ENCODE measurements at places on chromosomes 5 and 9.

GRCh38 chr5:107966201-107966600 is 295.5 kb upstream of the EFNA5 start:
- DNase-seq, result no peak

DNA sequence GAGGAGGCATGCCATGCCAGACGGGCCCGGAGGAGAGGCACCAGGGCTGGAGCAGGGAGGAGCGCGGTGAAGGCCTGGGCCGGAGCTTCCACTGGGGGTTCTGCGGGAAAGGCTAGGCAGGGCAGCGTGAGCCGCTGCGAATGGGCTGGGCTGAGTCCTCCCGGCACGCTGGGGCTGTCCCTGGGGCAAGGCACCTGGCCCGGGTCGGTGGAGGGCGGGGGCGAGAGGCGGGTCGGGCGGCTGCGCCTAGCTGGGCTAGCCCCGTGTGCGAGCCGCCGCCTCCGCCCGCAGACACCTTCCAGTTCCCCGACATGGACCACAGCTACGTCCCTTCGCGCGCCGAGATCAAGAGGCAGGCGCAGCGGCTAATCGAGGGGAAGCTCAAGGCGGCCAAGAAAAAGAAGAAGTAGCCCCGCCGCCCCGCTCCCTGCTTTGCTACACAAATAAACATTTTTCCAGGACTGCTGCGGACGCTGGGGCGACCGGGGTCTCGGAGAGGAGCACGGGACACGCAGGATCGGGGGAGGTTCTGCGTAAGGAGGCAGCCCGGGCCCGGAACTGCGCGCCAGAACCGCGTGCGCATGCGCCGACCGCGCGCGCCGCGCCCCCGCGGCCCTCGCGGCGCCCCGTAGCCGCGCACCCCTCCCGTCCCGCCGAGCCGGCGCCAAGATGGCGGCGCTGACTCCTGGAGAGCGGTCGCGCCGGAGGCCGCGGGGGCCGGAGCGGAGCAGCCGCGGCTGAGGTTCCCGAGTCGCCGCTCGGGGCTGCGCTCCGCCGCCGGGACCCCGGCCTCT is at the start of gene RABL6:
Gene RABL6 (plus strand): TSS at position 668 of the 794 bp plus-strand sequence. CDS start 249 bp downstream, outside the sequence.
- peak; percentile 40 for DNase-seq

DNA sequence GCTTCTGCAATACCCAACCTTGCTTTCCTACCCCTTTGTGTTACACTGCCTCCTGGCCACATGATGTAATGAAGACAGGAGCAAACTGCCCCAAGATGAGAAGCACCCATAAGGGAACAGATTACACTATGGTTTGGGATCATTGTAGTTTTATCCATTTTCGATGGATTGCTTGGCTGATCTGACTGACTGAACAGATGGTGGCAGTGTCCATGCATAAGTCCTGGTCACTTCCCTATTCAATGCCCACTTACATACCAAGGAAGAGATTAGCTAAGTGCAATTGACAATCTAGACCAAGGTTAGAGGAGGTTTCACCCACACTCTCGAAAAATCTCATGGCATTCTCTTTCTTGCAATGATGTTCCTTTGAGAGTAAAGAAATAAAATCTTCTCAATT is 319.9 kb downstream of the RAB3C start:
- DNase-seq, result no peak

GRCh38 chr9:77834898-77835488 is 186.9 kb upstream of the GNA14 start:
- DNase-seq, result no peak

DNA sequence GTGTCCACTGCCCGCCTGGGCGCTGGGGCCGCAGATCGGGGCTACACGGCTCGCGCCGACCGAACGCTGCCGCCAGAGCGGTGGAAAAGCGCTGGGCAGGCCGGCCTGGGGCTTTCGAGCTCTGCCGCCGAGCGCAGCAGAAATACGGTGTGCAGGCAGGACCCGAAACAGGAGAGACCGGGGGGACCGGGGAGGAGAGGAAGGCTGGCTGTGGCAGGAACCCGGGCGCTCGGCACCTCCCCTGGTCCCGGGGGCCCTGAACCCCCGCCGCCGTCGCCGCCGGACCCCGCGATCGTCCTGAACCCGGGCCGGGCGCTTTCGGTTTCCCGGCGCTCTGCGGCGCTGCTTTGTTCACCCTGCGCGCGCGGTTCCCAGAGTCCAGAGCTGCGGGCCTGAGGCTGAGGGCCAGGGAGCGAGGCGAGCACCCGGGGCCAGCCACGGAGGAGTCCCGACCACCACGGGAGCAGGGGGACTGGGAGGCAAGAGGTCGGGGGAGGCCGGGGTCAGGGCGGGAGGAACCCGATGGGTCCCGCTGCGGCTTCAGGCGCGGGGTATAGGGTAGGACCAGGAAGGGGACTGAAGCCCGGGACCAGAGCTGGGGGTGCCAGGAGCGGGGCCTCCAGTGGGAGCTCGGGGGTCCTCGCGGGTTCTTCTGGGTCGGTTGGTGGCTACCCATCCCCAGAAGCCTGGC is 12.0 kb downstream of the IRX2 start:
- DNase-seq, result no peak

GRCh38 chr9:21031091-21031807 is at the start of gene HACD4:
TSS of gene HACD4 (minus strand) at chr9:21031640. CDS start at chr9:21031590, 50 bp downstream.
- DNase-seq, result peak; percentile 23

DNA sequence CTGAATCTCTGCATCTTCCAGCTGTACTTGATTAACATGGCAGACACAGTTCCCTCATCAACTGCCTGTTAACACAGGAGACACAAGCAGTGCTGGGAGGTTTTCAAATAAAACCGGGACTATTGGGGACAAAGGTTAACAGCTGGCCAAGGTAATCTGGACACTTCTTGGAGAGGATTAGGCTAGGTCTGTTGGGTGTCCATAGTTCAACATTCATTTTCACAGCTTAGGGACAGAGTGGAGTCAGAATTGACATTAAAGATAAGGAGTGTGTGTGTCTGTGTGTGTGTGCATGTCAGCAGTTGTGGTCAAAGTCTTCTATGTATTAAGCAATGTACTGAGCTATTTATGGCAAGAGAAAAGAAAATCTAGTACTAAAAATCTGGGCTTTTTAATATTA is 216.2 kb downstream of the MED10 start:
- DNase-seq, result no peak
